A673 (cell line): ENCODE measurements at places on chromosomes 7 and 10. TPM values are rescaled to one million over a fixed set of nuclear protein-coding genes. Genes with fewer than 3 reads are reported as not detected.

DNA sequence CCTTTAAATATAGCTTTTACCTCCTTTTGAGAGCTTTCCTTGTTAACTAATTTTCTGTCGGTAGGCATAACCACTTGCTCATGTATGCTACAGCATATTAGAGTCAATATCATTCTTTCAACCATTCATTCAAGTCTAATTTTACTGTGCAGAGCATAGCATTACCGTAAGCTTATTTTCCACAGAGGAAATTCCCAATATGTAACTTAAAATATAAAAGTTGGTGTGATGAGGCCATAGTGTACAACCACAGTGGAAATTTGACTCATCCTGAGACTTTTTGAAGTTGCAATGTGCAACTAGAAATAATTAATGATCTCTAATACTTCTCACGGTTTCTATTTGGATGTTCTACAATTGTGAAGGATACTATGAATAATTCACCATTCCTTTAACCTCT is 80.6 kb upstream of the KLF6 start:
- no peaks in the 10 kb centered on the region for H3K27me3 ChIP-seq
- no peak overlapping the region for H3K27ac ChIP-seq
- H3K4me1 ChIP-seq, result no peaks in the 10 kb centered on the region
- H3K36me3 ChIP-seq, result no peaks in the 10 kb centered on the region

MLXIPL gene
- 17.4 and 20.6 TPM in 2 replicates for total RNA-seq

ERVW-1 gene
- not detected in 2 replicates for total RNA-seq

GRCh38 chr10:68647672-68648341 is 73.2 kb upstream of the CCAR1 start:
- H3K27ac ChIP-seq, result peak overlapping the region; percentile 16
- peak; percentile 75 for DNase-seq
- peaks cover 29% of the 10 kb centered on the region for H3K36me3 ChIP-seq
- no peak overlapping the region for H3K4me3 ChIP-seq
- H3K4me1 ChIP-seq, result no peaks in the 10 kb centered on the region

DNA sequence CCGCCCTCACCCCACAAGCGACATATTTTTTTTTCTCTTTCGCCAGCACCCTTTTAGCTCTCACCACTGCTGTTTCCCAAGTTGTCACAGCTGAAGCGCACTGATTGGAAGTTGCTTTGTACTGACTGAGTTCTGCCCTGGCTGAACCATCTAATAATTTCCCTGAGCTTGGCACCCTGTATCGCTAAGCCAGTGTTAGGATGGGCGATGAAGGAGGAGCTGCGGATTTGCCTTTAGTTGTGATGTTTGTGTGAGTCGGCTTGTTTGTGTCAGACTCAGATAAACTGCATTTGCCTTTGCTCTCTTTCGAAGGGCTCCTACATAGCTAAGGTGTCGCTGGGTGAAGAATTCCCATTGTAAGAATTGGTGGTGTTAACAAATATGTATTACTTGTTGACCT is 1.3 kb upstream of the ATXN7L1 start:
- H3K4me1 ChIP-seq, result no peaks in the 10 kb centered on the region
- DNase-seq, result peak; percentile 30
- H3K27me3 ChIP-seq, result no peaks in the 10 kb centered on the region

DNA sequence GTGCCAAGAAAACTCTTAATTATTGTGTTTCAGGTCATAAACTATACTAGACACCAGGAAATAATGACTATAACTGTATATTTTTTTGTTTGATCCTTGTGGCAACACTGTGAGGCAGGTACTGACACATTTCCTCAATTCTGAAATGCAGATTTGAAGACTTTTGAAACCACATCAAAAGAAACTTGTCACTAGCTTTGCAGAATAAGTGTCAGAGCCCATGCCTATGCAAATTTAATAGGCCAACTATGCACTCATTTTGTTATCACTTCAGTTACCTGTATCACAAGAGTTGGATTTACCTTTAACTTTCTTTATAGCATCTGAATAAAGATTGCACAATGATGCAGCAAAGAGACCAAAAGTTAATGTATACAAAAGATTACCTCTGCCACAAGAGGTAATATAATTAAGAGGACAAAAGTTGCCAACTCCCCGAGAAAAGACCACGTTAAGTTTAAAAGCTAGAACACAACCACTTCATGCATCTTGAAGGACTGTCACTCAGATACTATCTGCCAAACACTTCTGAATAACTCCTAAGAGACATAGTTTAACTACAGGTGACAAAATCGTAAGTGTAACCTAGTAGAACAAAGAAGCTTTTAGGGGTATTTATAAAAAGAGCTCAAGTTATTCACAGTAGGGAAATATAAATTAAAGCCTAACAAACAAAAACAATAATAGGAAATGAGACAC is 80.5 kb downstream of the ELAPOR2 start:
- no peak overlapping the region for H3K27ac ChIP-seq
- H3K4me1 ChIP-seq, result no peaks in the 10 kb centered on the region
- DNase-seq, result no peak
- H3K27me3 ChIP-seq, result peaks cover 30% of the 10 kb centered on the region
- no peak overlapping the region for H3K4me3 ChIP-seq
- no peaks in the 10 kb centered on the region for H3K36me3 ChIP-seq

TMEM176B gene
- 2.2 and 2.3 TPM in 2 replicates for total RNA-seq

CALCR gene
- total RNA-seq, result not detected in 2 replicates

- H3K27me3 ChIP-seq, result peaks cover 6% of the 10 kb centered on the region
- no peaks in the 10 kb centered on the region for H3K4me1 ChIP-seq
- no peaks in the 10 kb centered on the region for H3K36me3 ChIP-seq
- no peak overlapping the region for H3K27ac ChIP-seq
Measured at GRCh38 chr7:142739923-142740492, 9.3 kb upstream of the PRSS1 start.
